GM23248 (cell line): ENCODE measurements at places on chromosomes 7 and 10. TPM values are rescaled to one million over a fixed set of nuclear protein-coding genes. Genes with fewer than 3 reads are reported as not detected.

- H3K27ac ChIP-seq: no peak overlapping the region
- peaks cover 31% of the 10 kb centered on the region for H3K27me3 ChIP-seq
- H3K4me1 ChIP-seq: no peaks in the 10 kb centered on the region
- H3K36me3 ChIP-seq: no peaks in the 10 kb centered on the region
These were observed 54.6 kb downstream of the SLIT1 start for GRCh38 chr10:97131181-97131628.

DNA sequence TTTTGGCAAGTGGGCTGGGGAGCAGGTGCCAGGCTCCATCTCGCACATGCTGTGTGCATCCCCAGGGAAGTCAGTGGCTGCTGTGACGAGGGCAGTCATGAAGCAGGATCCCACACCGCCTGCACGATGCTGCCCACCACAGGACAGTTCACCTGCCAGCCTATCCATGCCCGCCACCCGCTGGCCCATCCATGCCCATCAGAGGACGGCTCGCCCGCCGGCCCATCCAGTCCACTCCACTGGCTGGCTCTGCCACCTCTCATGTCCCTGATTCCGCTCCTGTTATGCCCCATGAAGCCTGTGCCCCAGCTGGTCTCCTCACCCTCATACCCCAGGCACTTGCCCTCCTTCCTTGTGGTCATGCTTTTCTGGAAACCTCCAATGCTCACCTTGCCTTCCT, 18.2 kb upstream of the INMT start:
- no peaks in the 10 kb centered on the region for H3K4me1 ChIP-seq
- no peak overlapping the region for H3K27ac ChIP-seq
- DNase-seq: no peak
- no peaks in the 10 kb centered on the region for H3K36me3 ChIP-seq
- peaks cover 69% of the 10 kb centered on the region for H3K27me3 ChIP-seq
- no peak overlapping the region for H3K4me3 ChIP-seq

The DYDC2 gene
- not detected in 2 replicates for total RNA-seq

The REEP3 gene
- total RNA-seq: 72.1 and 76.6 TPM in 2 replicates

The ABCA13 gene
- total RNA-seq: 0.11 TPM in 1 of 2 replicates, not detected in the other

The NRCAM gene
- total RNA-seq: 7.0 and 11.0 TPM in 2 replicates

GRCh38 chr7:155466142-155466813, 8.3 kb downstream of the EN2 start:
- no peak overlapping the region for H3K27ac ChIP-seq
- peaks cover 94% of the 10 kb centered on the region for H3K27me3 ChIP-seq
- DNase-seq: no peak
- no peak overlapping the region for H3K4me3 ChIP-seq
- H3K4me1 ChIP-seq: no peaks in the 10 kb centered on the region

The NKX2-3 gene
- total RNA-seq: not detected in 2 replicates

The AOAH gene
- not detected in 2 replicates for total RNA-seq

DNA sequence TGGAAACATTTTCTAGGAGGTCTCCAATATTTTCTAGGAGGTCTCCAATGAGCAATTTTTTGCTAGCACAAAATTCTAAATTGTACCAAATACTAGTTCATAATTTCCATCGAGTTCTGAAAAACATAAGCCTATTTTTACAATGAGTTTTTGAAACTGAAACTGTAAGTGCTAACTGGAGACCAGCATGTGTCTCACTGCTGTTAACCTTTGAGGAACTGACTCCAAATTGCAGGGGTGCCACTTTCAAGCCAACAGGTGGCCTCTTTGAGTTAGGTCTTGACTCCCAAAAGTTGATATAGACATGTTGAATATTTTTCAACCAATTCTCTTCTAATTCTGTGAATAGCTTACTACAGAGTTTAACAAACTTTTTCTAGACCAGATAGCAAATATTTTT, 58.8 kb downstream of the CAV1 start:
- H3K36me3 ChIP-seq: no peaks in the 10 kb centered on the region
- H3K27ac ChIP-seq: peak overlapping the region; percentile 98
- H3K27me3 ChIP-seq: no peaks in the 10 kb centered on the region
- peaks cover 50% of the 10 kb centered on the region for H3K4me1 ChIP-seq
- peak overlapping the region; percentile 28 for H3K4me3 ChIP-seq

DNA sequence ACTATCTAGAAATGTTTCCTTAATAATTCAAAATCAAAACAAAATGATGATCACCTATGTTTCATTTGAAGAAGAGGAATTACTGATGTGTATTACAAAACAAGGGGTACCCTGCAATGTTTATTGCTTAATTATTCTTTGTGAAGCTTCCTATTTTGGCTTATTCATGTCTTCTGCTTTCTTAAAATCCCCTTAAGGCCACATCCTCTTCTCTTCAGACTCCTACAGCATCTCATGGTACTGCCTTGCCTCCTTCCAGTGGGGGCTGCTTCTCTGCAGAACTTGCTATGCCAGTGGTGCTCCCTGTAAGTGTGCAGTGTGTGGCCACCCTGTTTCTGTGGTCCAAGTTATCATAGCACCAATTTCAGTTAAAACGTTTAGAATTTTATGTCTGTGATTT, 35.0 kb downstream of the CCDC146 start:
- no peaks in the 10 kb centered on the region for H3K36me3 ChIP-seq
- no peak overlapping the region; the same call in 1 of the 2 replicates for H3K27ac ChIP-seq
- H3K4me3 ChIP-seq: no peak overlapping the region
- H3K4me1 ChIP-seq: peaks cover 18% of the 10 kb centered on the region

GRCh38 chr10:113007343-113007771, 57.3 kb downstream of the TCF7L2 start:
- no peaks in the 10 kb centered on the region for H3K36me3 ChIP-seq
- no peak for DNase-seq
- peaks cover 4% of the 10 kb centered on the region; the same call in 1 of the 2 replicates for H3K4me1 ChIP-seq

The ANKRD1 gene
- 8.3 and 10.9 TPM in 2 replicates for total RNA-seq

The SLC18A2 gene
- not detected in 2 replicates for total RNA-seq

DNA sequence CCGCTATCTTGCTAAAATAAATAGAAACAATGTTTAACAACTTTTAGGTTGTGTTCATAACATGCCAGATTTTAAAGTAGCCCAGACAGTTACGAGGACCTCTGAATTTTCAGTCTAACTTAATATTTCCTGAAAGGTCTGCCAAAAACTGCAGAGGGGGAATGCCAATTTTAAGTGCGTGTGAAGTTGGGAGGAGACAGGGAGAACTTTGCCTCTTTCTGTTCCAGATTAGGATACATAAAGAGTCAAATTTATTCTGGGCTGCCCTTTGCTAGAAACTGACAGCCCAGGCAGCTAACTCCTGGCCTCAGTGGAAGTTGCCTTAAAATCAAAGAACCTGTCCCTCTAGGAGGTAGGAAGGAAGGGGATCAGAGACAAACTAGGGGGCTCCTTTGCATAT, 52.3 kb upstream of the PIP4K2A start:
- H3K27ac ChIP-seq: no peak overlapping the region
- H3K4me1 ChIP-seq: no peaks in the 10 kb centered on the region

The XRCC2 gene
- 0.76 and 1.1 TPM in 2 replicates for total RNA-seq

DNA sequence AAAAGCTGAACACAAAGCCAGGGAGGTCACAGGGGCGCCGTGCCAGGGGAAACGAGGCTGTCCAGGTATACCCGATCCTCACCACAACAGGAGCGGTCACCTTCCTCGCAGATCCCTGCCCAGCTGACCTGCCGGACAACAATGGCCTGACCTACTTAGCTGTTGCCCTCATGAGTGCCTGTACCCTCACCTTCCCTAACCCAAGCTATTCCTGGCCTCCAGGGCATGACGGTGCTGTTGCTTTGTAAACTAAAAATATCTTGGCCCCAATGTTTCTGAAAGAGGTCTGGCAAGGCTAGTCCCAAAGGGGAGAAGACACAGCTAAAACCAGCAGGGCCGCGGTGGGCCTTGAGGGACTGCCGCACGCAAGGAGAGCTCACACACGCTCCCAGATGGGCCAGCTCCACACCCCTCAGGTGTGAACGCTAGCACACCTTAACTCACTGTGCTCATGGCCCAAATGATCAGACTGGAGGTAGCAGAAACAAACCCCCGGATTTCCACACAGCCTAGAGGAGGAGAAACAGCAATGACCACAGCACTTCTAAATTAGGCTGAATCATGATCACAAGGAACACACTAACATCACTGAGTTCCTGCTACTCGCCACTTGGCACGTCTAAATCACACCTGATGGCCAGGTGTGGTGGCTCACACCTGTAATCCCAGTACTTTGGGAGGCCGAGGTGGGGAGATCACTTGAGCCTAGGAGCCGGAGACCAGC, 66.3 kb upstream of the CYTH3 start:
- H3K27me3 ChIP-seq: no peaks in the 10 kb centered on the region
- H3K4me1 ChIP-seq: no peaks in the 10 kb centered on the region
- no peak overlapping the region for H3K27ac ChIP-seq

GRCh38 chr7:120735791-120736190, 122.2 kb downstream of the TSPAN12 start:
- H3K27ac ChIP-seq: no peak overlapping the region
- peaks cover 8% of the 10 kb centered on the region; the same call in 1 of the 2 replicates for H3K4me1 ChIP-seq
- no peaks in the 10 kb centered on the region for H3K36me3 ChIP-seq
- no peak for DNase-seq
- no peak overlapping the region for H3K4me3 ChIP-seq

- DNase-seq: no peak
- no peak overlapping the region for H3K4me3 ChIP-seq
- H3K27me3 ChIP-seq: no peaks in the 10 kb centered on the region
- no peaks in the 10 kb centered on the region for H3K36me3 ChIP-seq
- H3K27ac ChIP-seq: no peak overlapping the region
These were observed 139.4 kb downstream of the KCNMA1 start for GRCh38 chr10:77498210-77498609.

- no peak for DNase-seq
- no peak overlapping the region for H3K4me3 ChIP-seq
- no peaks in the 10 kb centered on the region for H3K27me3 ChIP-seq
- no peak overlapping the region for H3K27ac ChIP-seq
These were observed 466.5 kb downstream of the GRID1 start for GRCh38 chr10:85900061-85900460.

- H3K4me1 ChIP-seq: no peaks in the 10 kb centered on the region
- no peak overlapping the region for H3K27ac ChIP-seq
- H3K27me3 ChIP-seq: no peaks in the 10 kb centered on the region
- no peaks in the 10 kb centered on the region for H3K36me3 ChIP-seq
These were observed 320.9 kb downstream of the WDR11 start for GRCh38 chr10:121171825-121172787.

- no peaks in the 10 kb centered on the region for H3K36me3 ChIP-seq
- no peak overlapping the region for H3K27ac ChIP-seq
- no peaks in the 10 kb centered on the region for H3K4me1 ChIP-seq
- DNase-seq: no peak
These were observed 96.4 kb downstream of the SLC25A40 start for GRCh38 chr7:87779806-87780205.

- no peak for DNase-seq
- no peak overlapping the region for H3K4me3 ChIP-seq
- H3K4me1 ChIP-seq: no peaks in the 10 kb centered on the region
- no peaks in the 10 kb centered on the region for H3K27me3 ChIP-seq
- H3K27ac ChIP-seq: no peak overlapping the region
These were observed 120.0 kb downstream of the CRPPA start for GRCh38 chr7:16301291-16301690.

DNA sequence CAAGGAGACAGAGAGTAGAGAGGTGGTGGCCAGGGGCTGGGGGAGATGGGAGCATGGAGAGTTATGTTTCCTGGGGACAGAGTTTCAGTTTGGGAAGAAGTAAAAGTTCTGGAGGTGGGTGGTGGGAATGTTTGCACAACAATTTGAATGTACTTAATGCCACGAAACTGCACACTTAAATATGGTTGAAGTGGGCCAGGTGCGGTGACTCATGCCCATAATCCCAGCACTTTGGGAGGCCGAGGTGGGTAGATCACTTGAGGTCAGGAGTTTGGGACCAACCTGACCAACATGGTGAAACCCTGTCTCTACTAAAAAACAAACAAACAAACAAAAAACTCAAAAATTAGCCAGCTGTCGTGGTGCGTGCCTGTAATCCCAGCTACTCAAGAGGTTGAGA, 137.2 kb downstream of the PFKFB3 start:
- DNase-seq: no peak
- no peak overlapping the region for H3K4me3 ChIP-seq
- no peaks in the 10 kb centered on the region for H3K4me1 ChIP-seq
- no peak overlapping the region for H3K27ac ChIP-seq

GRCh38 chr7:33243319-33243881, 114.0 kb downstream of the BBS9 start:
- no peaks in the 10 kb centered on the region for H3K27me3 ChIP-seq
- peak; percentile 77 for DNase-seq
- no peak overlapping the region for H3K4me3 ChIP-seq
- no peak overlapping the region for H3K27ac ChIP-seq

DNA sequence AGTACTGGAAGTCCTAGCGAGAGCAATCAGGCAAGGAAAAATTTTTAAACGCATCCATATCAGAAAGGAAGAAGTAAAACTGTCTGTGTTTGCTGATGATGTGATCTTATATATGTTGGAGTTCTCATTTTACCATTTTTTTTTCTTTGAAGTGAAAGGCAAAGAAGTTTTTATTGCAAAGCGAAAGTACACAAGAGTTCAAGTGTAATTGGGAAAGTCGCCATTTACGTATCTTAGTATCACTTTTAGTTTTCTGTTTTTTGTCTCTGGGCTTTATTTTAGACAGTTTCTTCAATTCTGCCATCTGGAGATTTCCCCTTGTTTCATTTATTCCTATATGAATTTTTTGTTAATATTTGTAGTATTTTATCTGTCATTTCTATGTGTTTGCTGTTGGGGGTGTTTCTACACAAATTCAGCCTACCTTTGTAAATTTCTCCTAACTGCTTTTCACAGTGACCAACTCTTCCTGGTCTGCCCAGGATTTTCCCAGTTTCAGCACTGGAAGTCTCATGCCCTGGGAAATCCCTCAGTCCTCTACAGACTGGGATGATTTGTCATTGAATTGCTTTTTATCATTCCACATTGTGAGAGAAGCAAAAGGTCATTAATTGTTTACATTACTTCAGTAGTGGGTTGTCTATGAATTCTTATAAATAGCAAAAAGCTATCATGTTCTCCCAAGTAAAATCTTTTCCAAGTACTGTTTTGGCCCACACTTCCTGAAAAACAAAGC, 23.2 kb downstream of the BET1 start:
- H3K4me1 ChIP-seq: no peaks in the 10 kb centered on the region
- no peaks in the 10 kb centered on the region for H3K36me3 ChIP-seq
- no peak overlapping the region for H3K27ac ChIP-seq
- no peak for DNase-seq

DNA sequence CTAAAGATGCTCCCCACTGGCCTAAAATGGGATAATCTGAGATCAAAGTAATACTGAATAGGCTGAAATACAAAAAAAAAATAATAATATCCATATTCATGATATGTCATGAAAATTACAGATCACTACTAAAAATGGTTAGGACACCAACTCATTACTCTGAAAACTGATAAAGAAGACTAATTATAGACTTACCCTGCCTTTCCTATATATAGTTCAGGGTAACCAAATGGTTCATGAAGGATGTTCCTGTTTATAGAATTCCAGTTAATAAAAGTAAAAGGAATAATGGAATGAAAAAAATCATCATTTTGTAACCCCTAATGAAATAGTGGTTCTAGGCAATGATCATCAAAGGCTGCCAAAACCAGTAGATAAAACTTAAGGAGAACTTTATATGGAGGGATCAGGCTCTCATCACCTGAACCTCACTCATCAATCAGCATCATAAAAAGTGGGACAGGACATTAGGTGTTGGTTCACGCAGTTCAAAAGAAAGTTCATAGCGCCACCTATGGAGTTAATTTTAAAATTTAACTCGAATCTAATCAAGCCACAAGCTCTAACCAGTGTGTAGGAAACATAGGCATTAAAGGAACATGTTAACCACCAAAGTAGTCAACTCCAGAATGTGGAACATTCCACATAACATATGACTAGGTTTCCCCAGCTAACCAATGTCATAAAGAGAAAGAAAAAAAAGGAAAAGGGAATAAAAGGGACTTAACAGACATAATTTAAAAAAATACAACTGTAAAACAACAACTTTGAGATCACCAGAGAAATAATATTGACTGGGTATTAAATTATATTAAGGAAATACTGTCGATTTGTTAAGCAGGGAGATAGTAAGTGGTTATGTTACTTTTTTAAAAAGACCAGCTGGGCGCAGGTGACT, 35.7 kb downstream of the P4HA1 start:
- H3K36me3 ChIP-seq: peaks cover 36% of the 10 kb centered on the region
- H3K4me3 ChIP-seq: no peak overlapping the region
- peaks cover 21% of the 10 kb centered on the region for H3K4me1 ChIP-seq
- H3K27ac ChIP-seq: no peak overlapping the region
- DNase-seq: peak; percentile 48
